ENCODE measurements at places on chromosomes 5 and 9.

GRCh38 chr5:66848749-66849641 is 252.8 kb downstream of the MAST4 start:
- no peak for DNase-seq

DNA sequence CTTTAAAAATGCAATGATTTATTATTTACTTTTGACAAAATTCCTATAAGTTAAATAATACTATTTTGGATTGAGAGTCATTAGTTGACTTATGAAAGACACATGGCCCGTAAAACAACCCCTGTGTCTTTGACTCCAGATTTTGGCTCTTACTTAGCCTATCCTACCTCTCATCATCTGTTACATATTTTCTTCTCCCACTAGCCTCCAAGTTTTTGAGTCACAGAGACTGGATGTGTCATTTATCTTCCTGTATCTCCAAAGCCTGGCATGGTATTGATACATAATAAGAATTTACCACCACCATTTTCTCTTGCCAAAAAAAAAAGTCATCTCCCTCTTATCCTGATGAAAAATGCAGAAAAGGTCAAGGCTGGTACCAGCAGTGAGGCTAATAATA is 99.9 kb downstream of the GABRB2 start:
- no peak for DNase-seq

DNA sequence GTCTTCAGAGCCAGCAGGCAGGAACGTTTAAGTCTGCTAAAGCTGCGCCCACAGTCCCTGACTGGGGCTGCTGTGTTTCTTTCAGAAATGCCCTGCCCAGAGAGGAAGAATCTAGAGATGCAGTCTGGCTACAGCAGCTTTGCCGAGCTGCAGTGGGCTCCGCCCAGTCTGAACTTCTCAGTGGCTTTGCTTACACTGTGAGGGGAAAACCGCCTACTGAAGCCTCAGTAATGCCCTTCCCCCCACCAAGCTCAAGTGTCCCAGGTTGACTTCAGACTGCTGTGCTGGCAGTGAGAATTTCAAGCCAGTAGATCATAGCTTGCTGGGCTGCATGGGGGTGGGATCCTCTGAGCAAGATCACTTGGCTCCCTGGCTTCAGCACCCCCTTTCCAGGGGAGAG is 78.4 kb downstream of the SREK1 start:
- DNase-seq = no peak

- DNase-seq = no peak
These were observed 358.9 kb upstream of the RFX3 start for GRCh38 chr9:3884736-3885135.

DNA sequence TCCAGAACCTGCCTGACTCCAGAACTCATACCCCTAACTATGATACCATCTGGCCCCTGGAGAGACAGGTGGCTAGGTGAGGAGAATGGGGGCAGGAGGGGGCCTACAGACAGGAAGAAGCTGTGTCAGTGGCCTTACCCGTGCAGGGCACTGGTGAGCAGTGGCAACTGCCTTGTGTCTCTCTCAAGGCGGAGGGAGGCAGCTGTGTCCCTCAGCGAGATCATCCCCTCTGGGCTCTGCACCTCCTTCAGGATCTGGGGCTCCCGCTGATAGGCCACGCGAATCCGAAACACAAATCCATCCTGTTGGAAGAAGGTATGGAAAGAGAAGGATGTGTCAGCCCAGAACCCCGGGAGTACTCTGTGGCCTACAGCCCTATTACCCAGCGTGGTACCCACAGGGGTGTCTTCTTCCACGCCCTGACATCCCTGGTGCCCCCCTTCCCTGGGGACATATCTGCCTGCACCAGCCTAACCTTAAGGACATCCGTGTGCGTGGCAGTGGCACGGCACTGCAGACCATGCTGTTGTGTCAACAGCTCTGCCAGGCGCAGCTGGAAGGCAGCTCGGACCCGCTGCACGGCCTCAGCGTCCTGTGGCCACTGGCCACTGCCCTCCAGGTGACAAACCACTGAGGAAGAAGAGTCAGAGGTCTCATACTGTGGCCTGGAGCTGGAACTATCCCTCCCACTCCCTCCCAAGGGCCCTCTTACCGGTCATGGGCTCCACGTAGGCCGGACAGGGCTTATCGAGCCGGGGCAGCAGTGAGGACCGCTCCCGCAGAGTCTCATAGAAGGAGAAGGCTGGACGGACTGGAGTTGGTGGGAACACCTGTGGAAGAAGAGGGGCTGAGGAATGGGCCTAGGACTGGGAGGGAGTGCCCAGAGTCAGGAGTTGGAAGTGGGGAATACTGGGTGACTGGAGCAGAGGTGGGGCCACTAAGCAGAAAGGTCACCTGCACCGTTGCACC is 7.8 kb downstream of the NOL6 start:
- DNase-seq = no peak

DNA sequence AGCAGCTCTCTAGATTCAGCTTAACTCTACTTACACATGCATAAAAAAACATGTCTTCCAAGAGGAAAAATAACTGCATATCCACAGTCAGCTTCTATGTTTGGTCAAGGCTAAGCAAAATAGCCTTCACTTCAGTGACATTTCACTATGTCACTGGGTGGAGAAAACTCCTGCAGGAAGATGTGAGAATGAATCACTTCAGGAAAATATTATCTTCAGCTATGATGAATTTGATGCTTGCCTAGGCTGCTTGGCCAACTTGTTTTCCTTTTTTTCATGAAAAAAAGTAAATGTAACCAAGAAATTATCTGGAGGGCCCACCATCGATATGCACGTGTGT is 143.0 kb upstream of the ZNF608 start:
- DNase-seq = no peak

DNA sequence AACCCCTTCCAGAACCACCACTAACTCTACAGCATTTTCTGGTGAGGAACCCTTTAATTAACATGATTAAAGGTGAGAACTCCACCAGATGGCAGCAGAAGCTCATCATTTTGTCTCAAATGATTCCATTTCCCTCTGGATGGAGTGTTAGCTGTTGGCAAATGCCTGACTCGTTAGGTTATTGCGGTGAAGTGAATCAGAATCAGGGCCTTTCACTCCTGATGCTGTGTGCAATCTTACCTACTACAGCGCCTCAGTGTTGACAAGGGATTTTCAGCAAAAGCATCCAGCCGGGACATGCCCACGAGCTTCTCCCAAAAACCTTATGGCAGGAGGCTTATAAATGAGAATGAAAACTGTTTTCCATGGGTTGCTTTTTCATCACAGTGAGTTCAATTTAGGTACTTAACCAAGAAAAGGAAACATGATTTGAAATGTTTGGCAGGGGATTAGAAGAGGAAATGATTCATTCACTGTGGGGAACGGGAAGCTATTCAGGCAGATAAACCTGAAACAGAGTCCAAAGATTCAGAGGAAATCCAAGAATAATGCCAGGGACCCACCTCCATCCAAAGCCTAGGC is 48.0 kb upstream of the CAST start:
- no peak for DNase-seq

DNA sequence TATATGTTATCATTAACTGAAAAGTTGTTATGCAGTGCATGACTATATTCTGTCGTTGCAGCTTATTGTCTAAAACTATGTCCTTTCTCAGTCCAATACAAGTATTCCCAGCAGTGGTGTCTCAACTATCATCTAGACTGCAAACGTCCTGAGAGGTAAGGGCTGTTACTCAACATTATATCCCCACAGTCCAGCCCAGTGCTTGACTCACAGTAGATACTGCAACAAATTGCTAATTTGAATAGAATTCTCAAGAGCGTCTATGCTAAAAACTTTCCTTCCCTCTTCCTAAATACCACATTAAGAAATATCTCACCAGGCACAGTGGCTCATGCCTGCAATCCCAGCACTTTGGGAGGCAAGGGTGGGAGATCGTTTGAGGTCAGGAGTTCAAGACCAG is 37.7 kb upstream of the PCSK5 start:
- no peak for DNase-seq

- DNase-seq = no peak
These were observed 154.0 kb downstream of the WDR70 start for GRCh38 chr5:37532976-37533740.

- no peak for DNase-seq
These were observed 63.2 kb downstream of the PCA3 start for GRCh38 chr9:76827296-76828080.

DNA sequence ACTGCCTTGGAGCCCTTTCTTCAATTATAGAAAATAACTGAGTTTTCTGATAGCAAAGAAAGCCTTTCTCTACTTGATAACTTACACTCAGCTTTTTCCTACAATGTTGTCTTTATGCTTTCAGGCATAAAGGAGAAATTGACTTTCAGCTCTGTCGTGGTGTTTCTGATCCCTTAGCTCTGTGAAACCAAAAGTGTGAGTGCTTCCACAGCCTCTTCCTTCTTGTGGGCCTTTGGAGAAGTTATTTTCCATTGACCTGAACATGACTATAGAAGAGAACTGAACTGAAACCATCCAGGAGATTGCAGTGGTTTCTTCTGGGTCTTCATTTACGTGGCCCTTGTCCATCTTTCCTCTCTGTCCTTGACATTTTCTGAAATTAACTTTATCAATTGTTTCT is 59.5 kb upstream of the EQTN start:
- DNase-seq = no peak

DNA sequence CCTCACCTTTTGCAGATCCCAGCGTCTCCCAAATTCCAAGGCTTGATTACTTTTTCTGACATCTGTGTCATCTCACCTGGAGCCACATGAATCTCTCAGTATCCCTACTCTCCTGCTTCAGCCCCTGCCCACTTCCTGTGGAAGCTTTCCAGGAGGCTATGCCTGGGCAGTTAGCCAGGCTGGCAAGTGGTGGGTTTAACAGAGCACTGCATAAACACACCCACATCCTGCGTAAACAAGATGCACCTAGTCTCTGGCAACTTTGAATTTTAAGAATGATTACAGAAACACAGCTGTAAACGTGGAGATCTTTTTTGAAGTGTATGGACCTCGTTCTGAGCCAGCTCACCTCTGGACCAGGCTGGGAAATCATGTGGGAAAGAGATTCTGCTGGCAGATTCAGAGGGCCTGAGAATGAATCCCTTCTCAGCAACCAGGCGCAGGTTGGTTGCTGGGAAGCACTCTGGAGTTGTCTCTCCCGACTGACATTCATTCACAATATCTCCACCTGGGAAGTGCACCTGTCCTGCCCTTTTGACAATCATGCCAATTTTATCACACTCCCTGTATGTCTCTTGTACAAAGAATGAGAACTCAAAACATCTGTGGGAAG is 55.7 kb upstream of the FANCC start:
- no peak for DNase-seq

- DNase-seq = no peak
These were observed 61.3 kb upstream of the ELL2 start for GRCh38 chr5:96022971-96023370.

DNA sequence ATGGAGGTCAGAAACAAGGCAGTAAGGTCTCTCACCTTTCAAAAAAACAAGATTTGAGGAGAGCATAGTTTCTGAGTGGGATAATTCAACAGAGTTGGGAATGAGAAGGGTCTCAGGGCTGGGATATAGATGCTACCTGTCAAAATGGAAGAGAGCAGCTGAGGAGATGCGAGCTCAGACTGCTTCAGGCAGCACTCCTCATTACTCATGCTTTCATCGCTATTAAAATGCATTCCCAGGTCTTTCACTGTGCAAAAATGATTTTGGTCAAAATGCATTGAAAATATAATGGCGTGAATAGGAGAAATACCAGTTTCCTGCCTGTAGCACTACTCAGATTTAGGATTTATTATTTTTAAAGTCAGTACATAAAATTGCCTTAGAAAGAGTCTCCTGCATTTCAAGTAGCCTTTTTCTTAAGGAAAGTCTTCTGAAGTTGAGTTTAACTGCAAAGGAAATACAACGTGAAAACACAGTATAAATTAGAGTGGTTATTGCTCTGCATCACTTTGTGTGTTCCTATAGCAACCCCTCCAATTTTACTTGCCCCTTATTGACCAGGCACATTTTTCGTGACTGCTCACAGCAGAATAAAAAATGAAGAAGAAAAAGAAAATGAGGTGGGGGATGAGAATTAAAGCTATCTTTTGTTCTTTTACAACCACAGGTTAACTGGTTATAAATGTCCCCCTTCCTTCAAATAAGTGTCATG is 724.8 kb upstream of the SEMA6A start:
- no peak for DNase-seq

DNA sequence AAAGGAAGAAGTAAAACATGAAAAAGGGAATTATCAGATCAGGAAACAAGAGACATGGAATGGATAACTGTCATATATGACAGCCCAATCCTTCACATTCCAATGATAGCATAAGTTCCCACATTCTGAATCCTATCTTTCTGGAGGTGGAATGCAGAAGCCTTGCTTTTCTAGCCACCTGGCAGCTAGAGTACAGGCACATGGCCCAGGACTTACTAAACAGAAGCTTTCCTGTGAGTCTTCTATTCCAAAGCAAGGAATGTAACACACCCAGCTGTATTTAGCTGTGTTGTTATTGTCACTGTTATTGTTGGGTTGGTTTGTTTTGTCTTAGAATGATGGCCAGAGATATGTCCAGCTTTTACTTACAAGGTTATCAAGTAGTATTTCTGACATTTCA is 780.5 kb upstream of the ZNF608 start:
- DNase-seq = no peak

DNA sequence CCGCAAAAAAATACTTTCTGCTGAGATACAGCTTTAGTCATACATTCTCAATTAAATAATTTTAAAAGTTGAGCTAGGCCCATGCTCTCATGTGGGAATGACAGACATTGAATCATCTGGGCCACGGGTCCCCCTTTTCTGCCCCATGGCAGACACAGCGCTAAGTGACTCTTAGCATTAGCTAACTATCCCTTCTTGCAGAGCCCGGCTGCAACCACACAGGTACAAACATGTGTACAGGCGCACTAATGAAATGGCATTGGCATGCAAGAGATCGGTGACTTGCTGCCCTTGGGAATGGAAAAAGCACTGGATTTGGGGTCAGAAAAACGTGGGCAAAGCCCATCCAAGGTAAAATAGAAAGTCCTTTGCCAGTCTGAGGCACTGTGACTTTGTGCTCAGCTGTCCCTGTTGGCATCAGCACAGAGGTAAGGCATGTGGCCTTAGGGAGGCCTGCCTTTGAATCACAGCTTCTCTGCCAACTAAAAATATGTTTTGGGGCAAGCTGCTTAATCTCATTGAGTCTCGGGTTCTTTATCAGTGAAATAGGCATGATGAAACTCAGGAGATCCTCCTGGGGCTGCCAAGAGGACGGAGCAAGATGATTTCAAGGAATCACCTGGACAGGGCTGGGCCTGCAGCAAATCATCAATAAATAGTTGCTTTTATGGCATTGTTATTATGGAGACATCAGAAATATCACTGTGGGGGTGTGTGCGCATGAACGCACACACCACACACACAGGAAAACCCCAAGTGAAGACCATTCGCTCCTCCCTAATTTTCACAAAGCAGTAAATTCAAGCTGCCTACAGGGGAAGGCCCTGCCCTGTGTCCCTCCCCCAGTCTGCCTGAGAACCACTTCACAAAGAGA is 54.2 kb downstream of the WHRN start:
- DNase-seq = no peak

All from stimulated activated CD4-positive, alpha-beta T cell treated with anti-CD3 and anti-CD28 coated beads, TNF-alpha, amount 100 ng/mL, for 4 hours (primary cell).